AG08396 (cell line): ENCODE measurements at places on chromosomes 7 and 10.

- no peak for DNase-seq
Measured at GRCh38 chr7:102434039-102434486, 688 bp downstream of the ORAI2 start.

DNA sequence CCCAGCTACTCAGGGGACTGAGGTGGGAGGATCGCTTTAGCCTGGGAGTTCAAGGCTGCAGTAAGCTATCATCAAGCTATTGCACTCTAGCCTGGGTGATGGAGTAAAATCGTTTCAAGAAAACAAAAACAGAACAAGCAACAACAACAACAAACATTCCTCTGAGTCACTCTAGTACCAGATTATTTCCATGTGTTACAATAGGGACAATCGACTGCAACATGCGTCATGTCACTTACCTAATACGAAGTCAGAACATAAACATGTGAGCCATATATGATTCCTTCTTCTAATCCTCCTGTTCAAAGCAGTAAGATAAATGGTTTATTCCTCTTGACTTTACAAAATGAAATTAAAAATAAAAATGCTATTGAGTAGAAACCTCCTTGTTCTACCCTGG, 57.3 kb downstream of the ZNF438 start:
- DNase-seq = no peak

DNA sequence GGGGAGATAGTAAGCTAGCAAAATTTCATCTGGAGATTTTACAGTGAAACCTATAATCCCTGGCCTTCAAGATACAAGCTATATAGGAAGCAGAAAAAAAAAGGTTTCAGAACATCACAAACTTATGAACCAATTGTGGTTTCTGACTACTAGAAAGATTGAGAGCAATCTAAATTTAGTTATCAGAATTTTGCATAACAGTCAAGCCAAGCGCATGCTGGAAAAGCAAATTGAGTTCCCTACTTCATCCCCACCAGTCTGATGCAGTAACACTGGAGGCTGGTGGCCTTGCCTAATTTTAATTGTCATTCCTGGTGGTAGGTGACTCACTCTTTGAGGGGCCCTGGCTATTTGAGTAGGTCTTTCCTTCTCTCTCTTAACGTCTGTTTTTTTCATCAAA, 46.3 kb upstream of the ELMO1 start:
- no peak for DNase-seq

- DNase-seq = no peak
Measured at GRCh38 chr10:117477961-117478670, 64.4 kb upstream of the EMX2 start.

GRCh38 chr10:49139846-49140195, 6.0 kb upstream of the FAM170B start:
- peak; percentile 83 for DNase-seq

GRCh38 chr7:6317797-6318438, 45.5 kb upstream of the CYTH3 start:
- peak; percentile 46 for DNase-seq

- DNase-seq = peak; percentile 11
Measured at GRCh38 chr10:86944471-86944870, 12.9 kb downstream of the MMRN2 start.

DNA sequence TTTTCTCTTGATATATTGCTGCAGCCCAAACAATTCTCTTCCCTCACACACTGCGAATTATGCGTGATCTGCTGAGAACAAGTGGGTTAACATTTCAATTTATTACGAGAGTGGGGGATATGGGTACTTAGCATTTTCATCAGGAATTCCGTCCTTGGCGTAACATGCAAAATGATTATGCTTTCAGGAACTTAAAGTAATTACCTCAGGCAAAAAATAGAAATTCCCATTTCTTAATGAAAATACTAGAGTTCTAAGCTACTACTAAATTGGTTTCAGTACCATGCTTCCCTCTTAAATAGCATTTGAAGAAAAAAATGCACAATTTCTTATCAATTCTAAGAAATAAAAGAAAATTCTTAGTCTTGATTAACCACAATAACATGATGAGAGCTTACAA, 213.5 kb downstream of the GPAM start:
- no peak for DNase-seq

DNA sequence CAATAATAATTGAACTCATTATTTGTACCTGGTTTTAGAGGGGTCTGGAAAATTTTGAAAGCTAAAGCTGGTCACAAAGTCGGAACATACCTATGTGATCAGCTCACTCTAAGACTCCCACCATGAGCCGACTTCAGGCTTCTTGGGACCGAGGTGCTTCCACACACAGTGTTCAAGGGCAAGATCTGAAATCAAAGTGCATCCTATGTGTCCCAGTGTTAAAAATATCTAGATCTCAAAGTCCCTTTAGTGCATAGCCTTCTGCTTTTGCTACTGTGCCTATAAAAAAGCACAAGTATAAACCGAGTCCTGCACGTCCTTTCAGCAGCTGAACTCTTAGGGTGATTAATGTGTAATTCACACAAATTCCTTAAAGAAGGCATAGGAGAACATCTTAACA, 43.5 kb upstream of the FXYD4 start:
- no peak for DNase-seq

DNA sequence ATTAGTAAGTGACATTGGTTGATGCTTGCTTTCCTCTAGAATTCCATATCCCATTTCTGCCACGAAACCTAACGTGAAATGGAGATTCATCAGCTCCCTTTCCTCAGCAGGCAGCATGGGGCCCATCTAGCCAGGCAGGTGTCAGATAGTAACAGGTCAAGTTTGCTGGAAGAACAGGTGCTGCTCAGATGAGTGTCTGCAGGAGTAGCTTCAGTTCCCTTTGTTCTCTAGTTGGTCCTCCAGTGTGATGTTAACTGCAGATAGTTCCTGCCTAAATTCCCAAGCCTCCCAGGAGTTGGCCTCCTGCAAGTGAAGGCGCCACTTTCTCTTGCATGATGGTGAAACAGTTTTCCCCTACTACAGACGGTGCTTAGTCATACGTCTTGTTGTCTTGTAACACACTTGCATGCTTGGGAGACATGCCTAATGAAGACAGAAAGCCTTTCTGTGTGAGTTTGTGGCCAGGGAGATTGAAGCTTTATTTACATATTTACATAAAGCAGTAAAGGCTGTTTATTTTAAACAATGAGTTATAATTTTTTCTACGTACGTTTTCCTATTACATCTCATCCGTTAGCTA, 175.4 kb downstream of the CHN2 start:
- no peak for DNase-seq

- DNase-seq = peak; percentile 17
Measured at GRCh38 chr10:58577437-58577777, 64.7 kb downstream of the BICC1 start.

- no peak for DNase-seq
Measured at GRCh38 chr7:86908948-86909347, 150.5 kb downstream of the ELAPOR2 start.

GRCh38 chr7:73622909-73623797, 1.2 kb downstream of the MLXIPL start:
- DNase-seq = no peak

- DNase-seq = no peak
Measured at GRCh38 chr7:36957620-36958019, 233.3 kb upstream of the AOAH start.

GRCh38 chr7:6232116-6232515, 40.3 kb downstream of the CYTH3 start:
- DNase-seq = no peak

DNA sequence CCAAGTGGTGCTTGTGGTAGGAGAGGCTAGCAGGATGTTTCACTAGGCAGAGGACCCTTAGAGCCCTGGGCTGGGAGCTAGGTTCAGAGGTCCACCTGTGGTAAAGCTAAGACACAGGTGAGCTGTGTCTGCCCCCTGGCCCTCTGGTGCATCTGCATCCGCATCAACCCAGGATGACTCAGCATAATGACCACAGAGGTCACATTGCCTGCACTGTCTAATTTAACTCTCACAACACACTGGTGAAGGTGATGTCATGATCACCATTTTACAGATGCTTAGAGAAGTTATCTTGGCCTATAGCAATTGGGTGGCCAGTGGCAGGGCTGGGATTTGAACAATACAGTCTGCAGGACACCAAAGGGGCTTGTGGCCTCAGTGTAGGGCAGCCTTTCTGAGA, 33.1 kb downstream of the HABP2 start:
- no peak for DNase-seq

GRCh38 chr10:75202321-75203045, 8.1 kb upstream of the VDAC2 start:
- peak; percentile 70 for DNase-seq

DNA sequence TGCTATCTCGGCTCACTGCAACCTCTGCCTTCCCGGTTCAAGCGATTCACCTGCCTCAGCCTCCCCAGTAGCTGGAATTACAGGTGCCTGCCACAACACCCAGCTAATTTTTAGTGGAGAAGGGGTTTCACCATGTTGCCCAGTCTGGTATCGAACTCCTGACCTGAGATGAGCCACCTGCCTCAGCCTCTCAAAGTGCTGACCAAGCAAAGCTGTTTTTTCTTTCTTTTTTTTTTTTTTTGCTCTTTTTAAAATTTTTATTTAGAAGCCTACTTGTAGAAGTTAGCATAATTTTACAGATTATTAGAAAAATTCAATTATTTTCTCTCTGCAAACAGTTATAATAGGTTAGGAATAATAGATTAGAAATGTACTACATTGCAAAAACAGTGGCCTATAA, 1.2 kb upstream of the FGFBP3 start:
- DNase-seq = no peak

- DNase-seq = no peak
Measured at GRCh38 chr10:114265392-114266053, 26.5 kb downstream of the VWA2 start.

- no peak for DNase-seq
Measured at GRCh38 chr10:35781643-35782035, 139.5 kb upstream of the FZD8 start.

- DNase-seq = no peak
Measured at GRCh38 chr10:123458933-123459332, 207.2 kb upstream of the GPR26 start.

- no peak for DNase-seq
Measured at GRCh38 chr7:122380992-122381391, 76.4 kb upstream of the FEZF1 start.

- no peak for DNase-seq
Measured at GRCh38 chr7:67913604-67914003, 917.0 kb downstream of the TYW1 start.

DNA sequence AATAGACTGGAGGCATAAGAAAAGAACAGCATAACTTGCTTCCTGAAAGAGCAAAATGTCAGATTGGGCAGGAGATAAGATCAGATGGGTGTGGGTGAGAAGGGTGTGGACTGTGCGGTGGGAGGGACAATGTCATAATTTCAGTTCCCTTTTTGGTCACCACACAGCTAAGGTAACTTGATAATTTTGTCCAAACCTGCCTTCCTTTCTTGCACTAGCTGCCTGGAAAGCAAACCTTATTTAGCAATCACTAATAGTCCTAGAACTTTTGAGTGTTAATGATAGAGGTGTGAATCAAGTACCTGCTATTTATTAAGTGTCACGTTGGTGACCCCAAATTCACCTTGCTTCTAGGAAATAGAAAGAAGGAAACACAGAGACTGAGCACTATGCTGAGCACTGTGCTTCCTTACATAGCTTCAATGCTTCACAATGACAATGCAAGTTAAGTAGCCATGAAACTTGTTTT, 72.4 kb upstream of the SP4 start:
- no peak for DNase-seq

DNA sequence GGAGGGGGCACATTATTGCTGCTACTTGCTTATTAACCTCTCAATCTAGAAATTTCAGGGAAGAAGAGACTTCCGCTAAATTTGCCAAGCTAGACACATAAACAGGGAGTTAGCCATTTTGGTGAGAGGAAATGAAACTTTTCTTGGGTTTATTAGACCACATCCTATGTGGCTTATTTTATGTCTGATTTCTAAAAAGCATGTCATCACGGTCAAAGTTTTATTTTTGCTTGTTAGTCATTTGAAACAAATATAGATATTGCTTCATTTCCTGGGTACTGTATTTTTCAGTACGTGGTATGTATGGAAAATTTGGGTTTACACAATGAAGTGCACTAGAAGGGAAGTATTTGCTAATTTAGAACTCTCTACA, 144.1 kb downstream of the TCF7L2 start:
- no peak for DNase-seq

DNA sequence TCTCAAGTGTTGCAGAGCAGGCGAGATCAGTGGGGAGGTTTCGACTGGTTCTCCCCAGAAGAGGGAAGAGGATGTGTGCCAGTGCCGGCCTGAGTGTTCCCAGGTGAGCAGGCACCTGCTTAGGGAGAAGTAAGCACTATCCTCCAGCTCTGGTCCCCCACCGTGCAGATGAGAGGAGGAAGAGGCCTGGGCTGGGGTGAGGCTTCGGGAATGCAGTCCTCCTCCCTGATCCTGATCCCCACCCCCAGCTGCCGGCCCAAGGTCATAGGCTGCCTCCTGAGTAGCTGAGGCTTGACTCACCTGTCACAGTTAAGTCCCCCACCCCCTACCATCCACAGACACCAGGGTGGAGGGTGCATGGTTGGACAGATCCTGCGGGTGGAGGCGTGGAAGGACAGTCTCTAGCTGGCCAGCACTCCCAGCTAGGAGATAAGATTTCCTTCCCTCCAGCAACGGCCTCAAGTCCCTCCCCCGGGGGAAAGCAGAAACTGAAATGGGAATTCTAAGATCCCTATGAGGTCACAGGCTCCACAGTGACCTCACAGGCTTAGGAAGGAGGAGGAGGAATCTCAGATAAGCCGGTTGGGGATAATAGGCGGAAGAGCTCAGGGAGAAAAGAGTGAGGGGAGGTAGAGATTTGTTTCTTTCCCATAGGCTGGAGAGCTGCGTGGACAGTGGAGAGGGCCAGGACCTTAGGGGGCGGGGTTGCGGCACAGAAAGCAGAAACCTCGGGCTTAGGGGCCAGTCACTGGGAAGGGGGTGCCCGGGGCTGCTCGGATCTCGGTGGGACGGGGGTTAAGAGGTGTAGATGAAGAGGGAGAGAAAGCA, 1.0 kb downstream of the LRCH4 start:
- DNase-seq = peak; percentile 75

GRCh38 chr10:121080281-121080891, 229.2 kb downstream of the WDR11 start:
- no peak for DNase-seq

- DNase-seq = no peak
Measured at GRCh38 chr10:129140921-129141885, 325.8 kb upstream of the MGMT start.

DNA sequence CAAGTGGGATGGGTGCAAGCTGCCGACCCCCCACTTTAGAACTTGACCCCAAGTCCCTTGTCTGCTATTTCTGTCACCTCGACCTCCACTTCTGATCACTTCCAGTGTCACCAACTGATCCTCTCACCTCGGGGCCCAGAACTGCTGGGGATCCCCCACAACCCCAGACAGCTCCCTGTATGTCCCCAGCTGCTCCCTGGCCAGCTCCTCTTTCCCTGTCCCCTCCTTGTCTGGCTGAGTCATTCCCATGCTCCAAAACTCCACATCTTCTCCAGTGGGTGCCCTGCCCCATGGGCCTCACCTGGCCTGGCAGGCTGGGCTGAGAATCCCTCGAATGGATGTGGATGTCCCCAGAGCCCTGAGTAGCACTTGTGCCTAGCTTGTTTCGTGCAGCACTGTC, 154.3 kb upstream of the PCBD1 start:
- no peak for DNase-seq

DNA sequence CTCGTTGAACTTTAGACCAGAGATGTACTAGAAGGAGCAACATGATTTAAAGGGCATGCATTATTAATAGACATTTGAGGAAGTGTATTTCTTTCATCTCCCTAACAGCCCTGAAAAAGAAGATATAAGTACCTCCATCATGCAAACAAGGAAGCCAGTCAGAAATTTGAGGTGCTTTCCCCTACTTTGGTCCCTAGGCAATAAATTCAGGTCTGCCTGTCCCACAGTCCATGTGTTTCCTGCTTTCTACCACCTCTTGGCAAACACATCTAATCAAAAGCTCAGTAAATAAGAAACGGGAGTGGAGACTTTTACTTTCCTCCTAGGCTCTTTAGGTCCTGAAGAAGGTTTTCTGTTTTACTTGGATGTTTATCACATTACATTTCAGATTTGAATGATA, 5.2 kb upstream of the SEMA3C start:
- no peak for DNase-seq
